ENCODE measurements at places on chromosomes 3 and 15. TPM values are rescaled to one million over a fixed set of nuclear protein-coding genes. Genes with fewer than 3 reads are reported as not detected.

Gene ARHGEF26
- total RNA-seq, result 18.0 TPM

- no peak for DNase-seq
Measured at GRCh38 chr3:58101499-58102389, 93.5 kb downstream of the FLNB start.

- DNase-seq, result no peak
Measured at GRCh38 chr15:81279621-81280485, 44.1 kb downstream of the STARD5 start.

Gene SQOR
- total RNA-seq, result 12.9 TPM

Gene CLDN1
- total RNA-seq, result 0.82 TPM

GRCh38 chr3:36219398-36219797 is 160.9 kb upstream of the STAC start:
- no peak for DNase-seq

Gene IGF1R
- 120 TPM for total RNA-seq

DNA sequence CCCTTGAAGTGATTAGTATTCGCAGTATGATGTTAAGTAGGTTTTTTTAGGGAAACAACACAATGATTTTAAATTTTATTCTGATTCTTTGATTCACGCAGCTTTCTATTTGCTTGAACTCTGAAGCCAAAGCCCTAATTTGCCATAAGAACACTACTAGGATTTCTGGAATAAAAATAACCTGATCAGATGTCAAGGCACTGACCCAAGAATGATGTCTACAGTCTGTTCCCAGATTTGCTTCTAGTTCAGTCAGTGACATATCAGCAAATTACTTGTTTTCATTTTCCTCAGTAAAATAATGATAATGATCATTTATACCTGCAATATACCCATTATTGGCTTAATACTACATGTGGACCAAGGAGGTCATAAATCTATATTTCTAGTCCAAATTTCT is 179.5 kb upstream of the EIF1B start:
- no peak for DNase-seq

Gene LSAMP
- total RNA-seq, result 212 TPM

- no peak for DNase-seq
Measured at GRCh38 chr15:40335938-40336743, 4.6 kb downstream of the CCDC9B start.

DNA sequence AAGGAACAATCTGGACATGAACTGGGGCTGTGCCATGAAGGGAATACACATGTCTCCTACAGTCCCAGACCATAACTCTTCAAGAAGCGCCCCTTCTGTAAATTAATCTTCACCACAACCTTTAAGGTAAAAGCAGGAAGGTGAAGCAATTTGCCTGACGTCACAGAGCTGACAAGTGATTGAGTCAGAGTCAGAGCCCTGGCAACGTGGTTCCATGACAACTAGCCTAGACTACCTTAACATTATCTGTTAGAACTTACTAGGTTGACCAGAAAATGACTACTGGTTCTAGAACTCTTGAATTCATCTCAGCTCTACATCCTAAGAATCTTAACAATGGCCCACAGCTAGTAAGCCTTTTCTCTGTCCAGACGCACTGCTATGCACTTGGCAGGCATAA is 124.6 kb downstream of the NTRK3 start:
- no peak for DNase-seq

GRCh38 chr15:86654501-86654900 is 574.8 kb downstream of the AGBL1 start:
- no peak for DNase-seq

DNA sequence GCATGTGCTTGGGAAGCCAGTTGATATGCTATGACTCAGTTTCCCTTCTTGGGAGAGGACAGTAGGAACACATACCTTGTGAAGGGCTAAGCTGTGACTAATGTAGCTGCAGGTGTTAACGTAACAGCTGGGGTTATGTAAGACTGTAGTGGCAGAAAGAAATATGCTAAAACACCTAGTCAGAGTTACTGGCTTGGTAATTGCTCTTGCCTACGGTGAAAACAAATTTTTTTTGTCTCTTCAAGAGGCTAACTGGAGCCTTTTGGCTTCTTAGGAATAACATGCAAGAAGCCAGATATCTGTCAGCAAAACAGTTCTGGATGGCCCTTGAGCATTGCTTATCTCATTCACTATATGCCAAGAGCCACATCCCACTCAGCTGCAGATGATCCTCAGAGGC is 1.4 kb downstream of the MAPKBP1 start:
- DNase-seq, result no peak

Gene CIP2A
- total RNA-seq, result 5.7 TPM

DNA sequence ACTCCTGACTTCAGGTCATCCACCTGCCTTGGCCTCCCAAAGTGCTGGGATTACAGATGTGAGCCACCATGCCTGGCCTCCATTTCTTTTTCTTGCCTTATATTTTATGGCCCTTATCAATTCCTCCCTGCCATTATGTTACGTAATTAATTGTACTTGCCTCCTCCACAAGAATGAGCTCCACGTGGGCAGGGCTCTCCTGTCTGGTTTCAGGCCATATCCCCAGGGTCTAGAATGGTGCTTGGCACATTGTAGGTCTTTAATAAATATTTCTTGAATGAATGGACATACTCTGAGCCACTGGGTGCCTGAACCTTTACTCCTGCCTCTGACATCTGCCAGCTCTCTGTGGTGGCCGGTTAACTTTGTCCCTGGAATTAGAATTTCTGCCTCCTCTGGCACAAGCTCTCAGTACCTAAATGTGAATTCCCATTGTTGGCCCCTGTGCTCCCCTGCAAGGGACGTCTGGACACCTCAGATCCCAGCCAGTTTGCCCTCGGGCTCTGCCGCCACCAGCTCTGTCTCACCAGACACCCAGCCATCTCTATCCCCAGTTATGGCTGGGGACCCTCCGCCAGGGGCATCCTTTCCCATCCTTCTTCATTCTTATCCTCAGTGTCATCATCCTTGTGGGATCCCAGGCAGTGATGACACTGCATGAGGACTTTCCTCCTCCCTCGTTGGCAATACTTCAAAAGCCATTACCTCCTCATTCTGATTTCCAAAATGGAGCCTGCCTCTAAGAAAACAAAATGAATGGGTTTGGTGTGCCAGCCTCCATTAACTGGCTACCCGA is 165.6 kb upstream of the SMAD3 start:
- no peak for DNase-seq

DNA sequence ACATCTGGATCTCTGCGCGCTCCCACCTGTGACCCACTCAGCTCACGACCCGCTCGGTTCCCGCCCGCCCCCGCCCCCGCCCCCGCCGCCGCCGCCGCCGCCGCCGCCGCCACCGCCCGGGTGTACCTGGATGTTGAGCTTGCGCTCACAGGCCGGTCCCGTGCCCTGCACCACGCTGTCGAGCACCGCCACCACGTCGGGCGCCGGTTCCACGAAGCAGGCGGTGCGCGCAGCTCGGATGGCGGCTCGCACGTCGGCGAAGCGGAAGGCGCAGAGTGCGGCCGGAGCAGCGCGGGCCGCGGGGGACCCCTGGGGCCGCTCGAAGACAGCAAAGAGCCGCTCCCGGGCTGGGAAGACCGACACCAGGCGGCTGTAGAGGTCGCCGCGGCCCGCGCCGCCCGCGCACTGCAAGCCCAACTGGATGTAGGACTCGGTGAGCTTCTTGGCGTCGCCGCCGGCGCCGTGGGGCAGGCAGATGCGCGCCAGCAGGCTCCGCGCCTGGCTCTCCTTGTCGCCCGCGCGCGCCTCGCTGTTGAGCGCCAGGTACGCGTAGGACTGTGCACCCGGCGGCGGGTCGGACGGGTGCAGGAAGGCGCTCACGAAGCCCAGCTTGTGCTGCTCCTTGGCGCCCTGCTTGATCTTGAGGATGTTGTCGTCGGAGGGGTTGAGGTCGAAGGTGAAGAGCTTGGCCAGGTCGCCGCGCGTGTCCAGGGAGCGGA is 1.1 kb downstream of the PLXND1 start:
- DNase-seq, result no peak

Gene GP9
- not detected for total RNA-seq

- no peak for DNase-seq
Measured at GRCh38 chr3:23312866-23313265, 109.7 kb downstream of the UBE2E2 start.

DNA sequence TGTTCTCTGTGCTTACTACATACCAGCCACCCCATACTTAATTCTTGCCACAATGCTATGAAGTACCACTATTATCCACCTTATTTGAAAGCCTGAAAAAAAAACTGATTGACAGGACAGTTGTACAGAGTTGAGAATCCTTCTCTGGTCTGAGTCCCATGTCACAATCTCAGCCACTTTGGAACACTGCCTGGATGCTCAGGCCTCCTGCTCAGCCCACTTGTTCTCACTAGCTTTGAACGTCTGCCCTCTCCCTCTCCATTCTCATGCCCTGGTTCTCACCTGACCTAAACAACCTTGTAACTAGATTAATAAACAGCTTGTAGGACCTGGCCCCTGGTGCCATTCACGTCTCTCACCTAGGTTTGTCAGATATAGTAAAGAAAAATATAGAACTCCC is 53.9 kb downstream of the TRIM69 start:
- no peak for DNase-seq
